Osteocyte (in vitro differentiated cells): ENCODE measurements at places on chromosomes 13 and 19.

DNA sequence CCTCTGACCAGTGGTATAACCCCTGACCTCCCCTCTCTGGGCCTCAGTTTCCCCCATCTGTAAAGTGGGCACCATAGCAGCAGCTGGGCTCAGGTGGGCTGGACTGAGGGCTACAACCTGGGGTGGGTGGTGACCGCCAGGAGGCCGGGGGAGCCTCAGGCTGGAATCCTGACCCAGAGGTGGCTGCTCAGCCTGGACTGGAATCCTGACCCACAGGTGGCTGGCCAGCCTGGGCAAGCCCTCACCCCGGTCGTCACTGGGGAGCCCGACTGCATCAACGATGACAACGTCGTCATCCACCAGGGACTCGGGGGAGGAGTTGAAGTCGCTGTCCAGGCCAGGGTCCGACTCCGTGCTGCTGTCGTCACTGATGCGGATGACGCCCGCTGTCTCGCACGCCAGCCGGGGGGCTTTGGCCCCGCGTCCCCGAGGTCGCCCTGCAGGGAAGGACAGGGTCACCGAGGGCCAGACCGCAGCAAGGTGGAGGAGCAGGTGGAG is 10.2 kb downstream of the GPX4 start:
- no peak for DNase-seq

GRCh38 chr13:86201477-86201876 is 402.3 kb upstream of the SLITRK6 start:
- DNase-seq = no peak

DNA sequence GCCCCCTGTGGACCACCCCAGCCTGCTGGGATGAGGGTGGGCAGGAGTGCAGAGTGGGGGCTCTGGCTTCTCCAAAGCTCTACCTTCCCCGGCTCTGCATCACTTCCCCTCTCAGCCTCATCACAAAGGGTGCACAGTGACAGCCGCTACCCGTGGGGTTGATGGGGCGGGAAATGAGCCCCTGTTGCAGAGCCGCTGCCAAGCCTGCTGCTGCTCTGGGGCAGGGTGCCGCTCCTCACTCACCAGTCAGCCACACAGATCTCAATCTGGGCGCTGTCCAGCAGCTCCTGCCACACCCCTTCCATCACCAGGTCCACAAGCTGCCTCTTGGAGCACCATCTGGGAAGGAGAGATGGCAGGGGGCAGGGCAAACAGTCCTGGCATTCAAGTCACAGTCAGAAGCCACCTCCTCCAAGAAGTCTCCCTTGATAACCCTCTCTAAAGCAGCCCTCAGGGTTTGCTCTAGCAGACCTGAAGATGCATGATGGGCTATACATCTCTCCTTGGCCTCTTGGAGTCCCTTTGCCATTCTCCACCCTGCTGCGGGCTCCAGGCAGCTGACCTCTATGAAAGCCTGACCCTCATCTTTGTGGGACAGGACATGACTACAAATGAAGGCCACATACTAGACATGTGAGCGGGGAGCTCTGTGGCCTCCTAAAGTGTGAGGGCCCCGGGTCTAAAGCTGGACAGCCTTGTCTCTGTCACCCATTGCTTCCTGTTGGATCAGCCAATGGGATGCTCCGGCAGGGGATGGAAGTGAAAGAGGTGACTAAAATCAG is 15.7 kb downstream of the MRPS12 start:
- DNase-seq = no peak

DNA sequence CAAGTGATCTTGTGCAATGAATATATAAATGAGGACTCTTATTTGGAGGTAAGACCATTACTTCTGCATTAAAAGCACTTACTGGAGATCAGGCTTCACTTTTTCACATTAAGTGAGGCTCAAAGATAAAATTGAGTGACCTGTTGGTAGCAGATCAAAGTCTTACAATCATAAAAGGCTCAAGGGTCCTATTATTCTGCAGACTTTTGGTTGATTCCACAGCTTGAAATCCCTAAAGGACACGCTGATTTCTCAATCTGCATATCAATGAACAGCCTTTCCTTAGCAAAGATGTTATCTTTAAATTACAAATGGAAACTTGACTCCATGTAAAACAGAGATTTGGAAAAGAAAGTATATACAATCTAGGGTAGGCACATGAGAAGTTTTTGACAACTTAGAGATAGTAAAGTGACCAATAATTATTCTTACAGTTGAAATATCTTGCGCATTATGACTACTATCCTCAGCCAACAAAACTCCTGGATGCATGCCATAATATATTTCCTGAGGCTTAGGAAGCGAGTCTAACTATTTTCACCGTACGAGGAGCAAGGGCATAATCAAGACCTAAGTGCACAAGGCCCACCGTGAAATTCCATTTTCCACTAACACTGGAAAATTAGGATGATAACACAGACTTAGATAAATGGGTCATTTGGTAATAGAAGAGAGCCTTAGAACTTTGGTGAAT is 640.7 kb downstream of the LIG4 start:
- no peak for DNase-seq

GRCh38 chr19:16618248-16618647 is 9.8 kb downstream of the MED26 start:
- no peak for DNase-seq

DNA sequence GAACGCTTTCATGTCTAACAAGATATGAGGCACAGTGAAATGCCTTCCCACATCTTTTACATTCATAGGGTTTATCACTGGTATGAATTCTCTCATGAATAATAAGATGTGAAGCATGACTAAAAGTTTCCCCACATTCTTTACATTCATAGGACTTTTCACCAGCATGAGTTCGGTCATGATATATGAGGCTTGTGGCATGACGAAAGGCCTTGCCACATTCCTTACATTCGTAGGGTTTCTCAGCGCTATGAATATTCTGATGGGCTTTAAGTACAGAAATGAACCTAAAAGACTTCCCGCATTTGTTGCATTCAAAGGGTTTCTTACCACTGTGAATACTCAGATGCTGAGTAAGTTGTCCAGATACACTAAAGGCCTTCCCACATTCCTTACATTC is 21.3 kb downstream of the ZNF607 start:
- no peak for DNase-seq

DNA sequence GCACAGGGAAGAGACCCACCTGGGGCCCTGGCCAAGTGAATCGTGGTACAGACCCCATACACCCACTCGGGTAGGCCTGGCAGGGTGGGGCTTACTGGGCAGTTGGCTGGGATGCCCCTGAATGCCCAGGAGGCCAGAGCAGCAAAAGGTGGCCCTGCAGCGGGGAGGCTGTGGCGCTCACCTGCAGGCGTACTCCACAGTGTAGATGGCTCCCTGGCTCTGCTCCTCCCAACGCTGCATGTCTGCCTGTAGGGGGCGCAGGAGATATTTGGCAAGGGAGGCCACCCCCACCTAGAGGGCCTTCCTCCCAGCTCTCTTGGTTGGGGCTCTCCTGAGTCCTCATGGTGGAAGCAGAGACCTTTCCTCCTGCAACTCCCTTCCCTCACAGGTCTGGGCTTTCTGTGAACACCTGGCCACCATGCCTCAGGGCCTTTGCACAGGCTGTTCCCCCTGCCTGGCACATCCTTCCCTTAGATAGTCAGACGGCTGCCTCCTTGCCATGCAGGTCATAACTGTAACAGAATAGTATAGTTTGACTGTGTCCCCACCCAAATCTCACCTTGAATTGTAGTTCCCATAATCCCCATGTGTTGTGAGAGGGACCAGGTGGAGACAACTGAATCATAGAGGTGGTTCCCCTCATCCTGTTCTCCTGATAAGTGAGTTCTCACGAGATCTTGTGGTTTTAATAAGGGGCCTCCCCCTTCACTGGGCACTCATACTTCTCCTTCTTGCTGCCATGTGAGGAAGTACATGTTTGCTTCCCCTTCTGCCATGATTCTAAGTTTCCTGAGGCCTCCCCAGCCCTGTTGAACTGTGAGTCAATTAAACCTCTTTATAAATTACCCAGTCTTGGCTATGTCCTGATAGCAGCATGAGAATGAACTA is 5.9 kb downstream of the BORCS8 start:
- no peak for DNase-seq

DNA sequence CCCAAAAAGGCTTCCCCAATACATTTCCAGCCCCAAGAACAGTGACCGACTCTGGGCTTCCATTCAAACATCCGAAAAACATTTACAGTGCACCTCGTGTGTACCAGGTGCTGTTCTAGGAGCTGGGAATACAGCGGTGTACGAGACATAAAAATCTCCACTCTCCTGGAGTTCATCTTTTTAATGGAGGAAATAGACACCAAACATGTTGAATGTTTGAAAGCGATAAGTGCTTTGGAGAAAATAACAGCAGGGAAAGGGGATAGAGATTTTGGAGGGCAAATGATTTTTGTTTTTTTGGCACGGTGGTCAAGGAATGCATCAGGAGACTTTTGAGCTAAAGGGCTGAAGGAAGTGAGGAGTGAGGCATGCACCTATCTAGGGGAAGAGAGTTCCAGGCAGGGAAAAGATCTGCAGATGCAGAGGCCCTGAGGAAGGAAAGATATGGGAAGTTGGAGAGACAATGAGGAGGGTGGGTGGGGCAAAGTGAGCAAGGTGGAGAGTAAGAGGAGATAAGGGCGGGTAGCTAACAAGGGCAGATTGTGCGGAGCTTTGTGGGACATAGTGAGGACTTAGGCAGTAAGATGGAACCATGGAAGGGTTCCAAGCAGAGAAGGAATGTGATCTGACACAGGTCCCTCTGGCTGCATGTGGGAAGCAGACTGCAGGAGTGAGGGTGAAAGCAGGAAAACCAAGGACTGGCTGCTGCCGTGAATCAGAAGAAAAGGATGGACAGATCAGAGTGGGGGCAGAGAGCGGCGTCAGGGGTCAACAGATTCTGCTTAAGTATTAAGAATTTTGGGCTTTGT is 703 bp upstream of the FBL start:
- no peak for DNase-seq

DNA sequence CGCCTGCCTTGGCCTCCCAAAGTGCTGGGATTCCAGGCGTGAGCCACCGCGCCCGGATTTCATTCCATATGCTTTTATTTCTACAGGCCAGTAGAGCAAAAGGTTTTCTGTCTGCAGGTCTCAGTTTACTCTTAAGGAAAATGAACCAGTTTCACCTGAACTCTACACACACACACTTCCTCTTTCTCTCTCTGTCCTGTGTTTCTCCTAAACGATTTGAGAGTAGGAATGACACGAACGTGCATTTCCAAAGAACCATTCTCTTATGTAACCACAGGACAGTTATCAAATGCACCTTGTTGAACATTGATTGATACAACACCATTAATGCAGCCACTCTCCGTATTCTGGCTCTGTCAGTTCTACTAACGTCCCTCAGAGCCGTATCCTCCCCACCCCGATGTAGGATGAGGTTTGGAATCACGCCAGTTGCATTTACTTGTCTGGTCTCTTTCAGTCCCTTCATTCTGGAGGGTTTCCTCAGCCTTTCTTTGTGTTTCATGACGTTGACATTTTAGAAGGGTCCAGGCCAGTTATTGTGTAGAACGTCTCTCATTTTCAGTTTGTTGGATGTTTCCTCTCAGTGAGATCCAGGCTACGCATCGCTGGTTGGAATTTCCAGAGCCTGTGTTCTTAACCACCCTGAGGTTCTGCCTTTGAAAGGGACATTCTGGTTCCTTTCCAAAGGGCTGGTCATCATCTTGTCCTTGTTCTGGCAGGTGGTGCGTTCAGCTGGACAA is 36.0 kb downstream of the BICRA start:
- DNase-seq = no peak

DNA sequence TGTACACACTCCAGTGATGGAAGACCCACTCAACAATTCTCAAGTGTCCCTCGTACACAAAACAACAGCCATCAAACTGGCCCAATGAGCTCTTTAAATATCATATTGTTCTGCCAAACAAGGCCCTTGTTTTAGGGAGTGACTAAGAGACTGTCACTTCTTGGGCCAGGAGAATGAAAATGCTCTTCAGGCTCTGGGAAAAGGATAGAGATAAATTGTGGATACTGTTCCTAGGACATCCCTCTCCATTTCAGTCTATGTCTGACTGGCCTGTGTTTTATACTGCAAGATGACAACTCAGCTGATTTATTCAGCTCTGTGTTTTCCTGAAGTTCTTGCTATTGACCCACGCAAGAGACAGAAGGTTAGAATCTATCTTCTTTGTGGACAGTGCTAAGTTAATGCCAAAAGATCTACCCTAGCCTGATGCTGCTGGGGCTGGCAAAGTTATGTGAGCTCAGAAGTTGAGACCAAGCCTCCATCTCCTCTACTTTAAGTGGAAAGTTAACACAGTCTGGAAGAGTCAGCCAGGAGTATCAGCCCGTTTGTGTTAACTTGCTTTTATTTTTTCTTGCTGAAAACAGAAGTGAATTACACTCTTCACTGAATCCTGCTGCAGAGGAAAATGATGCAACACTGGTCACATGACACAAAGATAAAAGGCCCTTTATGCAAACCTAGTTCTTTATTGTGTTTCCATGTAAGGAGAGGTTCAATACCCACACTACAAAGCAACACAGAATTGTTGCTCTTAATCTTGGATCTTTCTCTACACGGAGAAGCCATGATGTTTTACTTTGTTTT is 14.6 kb downstream of the FRY start:
- no peak for DNase-seq

GRCh38 chr19:44005973-44006372 is 3.2 kb downstream of the ZNF230 start:
- no peak for DNase-seq

- no peak for DNase-seq
Observed at GRCh38 chr13:50441130-50441529, 402.4 kb downstream of the DLEU7 start.

- no peak for DNase-seq
Observed at GRCh38 chr19:50657712-50658440, 8.6 kb downstream of the C19orf81 start.

DNA sequence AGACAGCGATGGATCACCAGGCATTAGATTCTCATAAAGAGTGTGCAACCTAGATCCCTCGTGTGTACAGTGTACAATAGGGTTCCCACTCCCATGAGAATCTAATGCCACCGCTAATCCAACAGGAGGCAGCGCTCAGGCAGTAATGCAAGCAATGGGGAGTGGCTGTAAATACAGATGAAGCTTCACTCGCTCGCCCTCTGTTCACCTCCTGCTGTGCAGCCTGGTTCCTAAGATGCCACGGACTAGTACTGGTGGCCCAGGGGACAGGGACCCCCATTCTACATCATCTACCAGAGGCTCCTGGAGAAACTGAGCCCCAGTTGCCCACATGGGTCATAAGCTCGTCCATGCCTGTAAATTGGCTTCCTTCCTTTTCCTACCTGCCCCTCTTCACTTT is 8.0 kb downstream of the CLEC4M start:
- DNase-seq = no peak

- DNase-seq = no peak
Observed at GRCh38 chr13:42392716-42393572, 121.0 kb downstream of the AKAP11 start.

GRCh38 chr13:80341756-80342370 is 937 bp upstream of the SPRY2 start:
- DNase-seq = no peak

DNA sequence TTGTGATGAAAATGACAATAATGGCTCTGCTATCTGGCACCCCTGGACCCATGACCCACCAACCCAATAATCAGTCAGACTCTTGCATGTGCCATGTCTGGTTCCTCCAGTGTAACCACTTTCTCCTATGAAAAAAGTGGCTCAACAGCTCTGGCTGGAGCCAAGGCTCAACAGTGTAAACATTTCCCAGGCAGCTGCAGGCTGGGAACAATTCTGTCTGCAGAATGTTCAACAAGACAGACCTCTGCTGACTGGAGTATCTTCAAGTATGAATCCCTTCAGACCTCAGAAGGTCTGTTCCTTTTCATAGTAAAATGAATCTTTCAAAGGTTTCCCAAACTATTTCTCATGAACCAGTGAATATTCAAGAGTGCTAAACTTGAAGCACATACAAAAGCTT is 410.1 kb upstream of the HTR2A start:
- DNase-seq = no peak

GRCh38 chr19:54523403-54523802 is 20.8 kb downstream of the LAIR2 start:
- DNase-seq = no peak
